Epithelial cell of esophagus (primary cell): ENCODE measurements at places on chromosomes 7 and 10.

DNA sequence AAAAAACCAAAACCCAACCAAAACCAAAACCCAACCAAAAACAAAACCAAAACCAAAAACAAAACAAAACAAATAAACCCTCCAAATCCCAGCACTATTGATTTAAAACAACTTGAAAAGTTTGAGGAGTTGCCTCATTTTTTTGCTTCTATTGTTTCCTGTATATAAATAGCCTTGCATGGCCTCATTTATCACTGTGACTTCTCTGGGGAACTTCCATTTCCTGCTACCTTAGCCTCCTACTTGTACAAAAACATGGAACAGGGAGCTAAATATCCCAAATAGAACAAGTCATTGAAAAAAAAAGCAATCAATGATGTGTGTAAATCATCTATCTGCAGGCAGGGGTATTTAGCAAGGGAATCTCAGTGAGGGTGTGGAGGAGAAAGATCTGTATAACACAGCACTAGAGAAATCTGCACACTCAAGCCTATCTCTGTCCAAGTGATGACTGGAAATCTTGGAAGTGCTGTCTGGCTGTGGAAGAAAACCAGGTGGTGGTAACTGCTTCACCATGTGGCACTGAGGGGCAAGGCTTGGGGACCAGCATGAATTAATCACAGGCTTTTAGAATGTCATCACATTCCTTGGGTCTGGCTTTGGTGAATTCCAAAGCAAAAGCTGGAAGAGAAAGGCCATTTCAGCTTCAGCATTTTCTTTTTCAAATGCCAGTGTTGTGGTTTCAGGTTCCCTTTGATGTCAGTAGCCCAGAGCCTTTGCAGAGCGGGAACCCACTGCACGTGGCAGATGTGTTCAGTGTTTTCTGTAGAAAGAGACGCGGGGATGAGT lies 349.5 kb upstream of the ZNF32 start:
- no peak for DNase-seq

GRCh38 chr7:128148676-128149075 lies 92.4 kb upstream of the LEP start:
- DNase-seq, result peak; percentile 35

- no peak for DNase-seq
These were observed 69.1 kb upstream of the WAC start for GRCh38 chr10:28463676-28464395.

DNA sequence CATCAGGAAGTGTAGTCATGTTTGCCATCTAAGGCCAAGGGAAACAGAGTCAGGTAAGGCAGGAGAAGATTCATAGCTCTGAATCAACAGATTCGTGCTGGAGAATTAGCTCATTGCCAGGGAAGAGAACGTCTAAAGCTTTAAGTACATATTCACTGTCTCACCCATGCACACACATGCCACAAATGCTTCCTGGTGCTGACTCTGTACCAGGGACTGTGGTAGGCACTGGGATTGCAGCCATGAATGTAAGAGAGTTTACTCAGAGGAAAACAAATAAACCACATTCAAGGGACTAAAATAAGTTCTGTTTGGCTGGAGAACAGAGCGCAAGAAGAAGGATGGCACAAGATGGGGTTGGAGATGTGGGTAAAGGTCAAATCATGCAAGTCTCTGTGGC lies 89.8 kb upstream of the HPS1 start:
- DNase-seq, result peak; percentile 54

DNA sequence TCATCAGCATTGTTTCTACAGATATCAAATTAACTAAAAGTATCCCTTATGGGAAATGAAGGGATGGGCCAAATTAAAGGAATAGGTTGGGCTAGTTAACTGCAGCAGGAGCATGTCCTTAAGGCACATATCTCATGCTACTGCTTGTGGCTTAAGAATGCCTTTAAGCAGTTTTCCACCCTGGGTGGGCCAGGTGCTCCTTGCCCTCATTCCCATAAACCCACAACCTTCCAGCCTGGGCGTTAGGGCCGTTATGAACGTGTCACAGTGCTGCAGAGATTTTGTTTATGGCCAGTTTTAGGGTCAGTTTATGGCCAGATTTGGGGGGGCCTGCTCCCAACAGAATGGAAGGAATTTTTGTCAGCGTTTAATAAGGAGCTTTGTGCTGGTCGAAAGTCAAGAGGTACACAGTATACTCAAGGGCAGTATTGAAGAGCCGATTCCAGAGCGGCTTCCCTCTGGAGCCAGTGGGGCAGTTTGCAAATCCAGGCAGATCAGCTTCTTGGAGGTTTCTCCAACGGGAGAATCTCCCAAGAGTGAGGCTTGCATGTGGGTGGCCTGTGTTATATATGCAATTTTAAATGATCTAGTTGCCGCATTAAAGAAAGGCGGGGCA lies 7.7 kb downstream of the PFKP start:
- DNase-seq, result no peak

DNA sequence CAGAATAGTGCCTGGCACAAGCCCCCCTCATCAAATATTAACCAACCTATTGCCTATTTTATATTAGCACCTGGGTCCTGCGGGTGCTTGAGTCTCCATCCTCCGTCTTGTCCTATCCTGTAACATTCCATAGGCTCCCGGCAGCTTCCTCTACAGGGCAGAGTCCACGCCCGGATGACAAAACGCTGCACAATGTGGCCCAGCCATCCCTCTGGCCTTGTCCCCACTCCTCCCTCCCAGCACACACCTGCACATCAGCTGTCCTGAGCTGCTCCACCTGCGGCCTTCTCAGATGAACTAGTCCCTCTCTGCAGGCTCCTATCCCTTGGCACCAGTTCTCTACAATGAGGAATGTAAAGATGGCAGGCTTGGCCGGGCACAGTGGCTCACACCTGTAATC lies 153.5 kb upstream of the PDE1C start:
- peak; percentile 6 for DNase-seq
